ENCODE measurements at places on chromosomes 1 and 21.

- DNase-seq: no peak
Measured at GRCh38 chr1:54028306-54029251, 10.6 kb upstream of the LDLRAD1 start.

DNA sequence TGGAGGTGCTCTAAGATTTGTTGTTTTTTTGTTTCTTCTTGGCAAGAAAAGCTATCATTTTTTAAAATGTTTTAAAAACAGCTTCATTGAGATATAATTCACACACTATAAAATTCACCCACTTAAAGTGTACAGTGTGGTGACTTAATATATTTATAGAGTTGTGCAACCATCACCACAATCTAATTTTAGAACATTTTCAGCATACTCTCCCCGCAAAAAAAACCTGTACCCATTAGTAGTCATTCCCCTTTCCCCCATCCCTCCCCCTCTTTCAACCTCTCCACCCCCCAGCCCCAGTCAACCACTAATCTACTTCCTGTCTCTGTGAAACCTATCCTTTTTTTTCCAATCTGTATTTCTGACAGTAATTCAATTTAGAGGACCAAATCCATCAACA lies 30.6 kb downstream of the ZC3H11B start:
- no peak for DNase-seq

DNA sequence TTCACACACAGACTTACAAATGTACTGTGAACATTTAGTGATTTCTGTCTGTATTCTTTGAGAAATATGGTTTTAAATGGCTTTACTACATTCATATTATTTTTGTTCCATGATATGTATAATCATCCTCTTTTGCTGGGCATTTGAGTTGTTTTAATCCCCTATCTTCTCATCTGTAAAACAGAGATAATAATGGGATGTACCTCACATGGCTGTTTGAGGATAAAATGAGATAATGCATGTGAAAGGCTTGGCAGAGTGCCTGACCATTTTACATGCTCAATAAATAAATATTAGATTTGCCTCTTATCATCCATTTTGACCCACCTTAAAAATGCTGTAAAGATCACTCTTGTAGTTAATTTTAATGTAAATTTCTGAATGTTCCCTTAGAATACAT lies 197.2 kb downstream of the C1orf94 start:
- no peak for DNase-seq

DNA sequence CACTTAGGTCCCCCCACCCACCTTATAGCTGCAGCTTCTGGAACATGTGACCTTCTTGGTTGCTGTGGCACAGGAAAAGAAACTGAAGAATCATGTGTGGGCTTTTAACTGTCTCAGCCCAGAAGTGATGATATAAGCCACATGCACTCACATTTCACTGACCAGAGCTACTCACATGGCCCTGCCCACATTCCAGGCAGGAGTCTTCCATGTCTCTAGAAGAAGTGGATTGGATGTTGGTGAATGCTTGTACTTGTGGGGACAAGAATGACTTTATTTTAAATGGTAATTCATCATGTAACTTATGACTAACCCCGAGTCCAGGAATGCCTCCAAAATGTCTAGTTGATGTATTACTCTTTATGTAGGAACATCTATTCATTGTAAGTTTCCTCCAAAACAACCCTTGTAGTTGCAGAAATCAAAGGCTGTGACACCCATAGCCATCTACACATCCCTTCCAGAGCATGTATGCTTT lies 15.8 kb upstream of the CAMK1G start:
- DNase-seq: no peak

- no peak for DNase-seq
Measured at GRCh38 chr1:19844731-19845495, 29.8 kb upstream of the RNF186 start.

- no peak for DNase-seq
Measured at GRCh38 chr1:70075761-70076160, 129.6 kb downstream of the LRRC40 start.

- DNase-seq: no peak
Measured at GRCh38 chr1:2330035-2330434, 61.3 kb downstream of the MORN1 start.

DNA sequence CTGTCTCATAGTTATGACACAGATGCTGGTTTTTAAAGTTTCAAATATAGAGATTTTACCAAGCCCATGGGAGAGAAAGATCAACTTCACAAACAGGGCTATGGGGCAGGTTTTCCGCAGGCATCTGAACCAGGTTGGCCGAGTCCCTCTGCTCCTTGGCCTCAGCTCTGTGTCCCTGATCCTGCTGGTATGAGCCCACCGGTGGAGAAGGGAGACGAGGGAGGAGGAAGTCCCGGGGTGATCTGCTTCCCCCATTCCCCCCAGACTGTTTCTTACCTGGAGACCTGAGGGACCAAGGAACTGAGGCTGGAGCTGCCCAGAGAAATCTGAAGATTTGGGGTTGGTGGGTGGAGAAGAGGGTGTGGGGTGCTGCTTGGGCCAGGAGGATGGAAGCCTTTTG lies 28.9 kb upstream of the BTG2 start:
- DNase-seq: no peak

- DNase-seq: no peak
Measured at GRCh38 chr1:30123896-30124295, 599.5 kb downstream of the MATN1 start.

DNA sequence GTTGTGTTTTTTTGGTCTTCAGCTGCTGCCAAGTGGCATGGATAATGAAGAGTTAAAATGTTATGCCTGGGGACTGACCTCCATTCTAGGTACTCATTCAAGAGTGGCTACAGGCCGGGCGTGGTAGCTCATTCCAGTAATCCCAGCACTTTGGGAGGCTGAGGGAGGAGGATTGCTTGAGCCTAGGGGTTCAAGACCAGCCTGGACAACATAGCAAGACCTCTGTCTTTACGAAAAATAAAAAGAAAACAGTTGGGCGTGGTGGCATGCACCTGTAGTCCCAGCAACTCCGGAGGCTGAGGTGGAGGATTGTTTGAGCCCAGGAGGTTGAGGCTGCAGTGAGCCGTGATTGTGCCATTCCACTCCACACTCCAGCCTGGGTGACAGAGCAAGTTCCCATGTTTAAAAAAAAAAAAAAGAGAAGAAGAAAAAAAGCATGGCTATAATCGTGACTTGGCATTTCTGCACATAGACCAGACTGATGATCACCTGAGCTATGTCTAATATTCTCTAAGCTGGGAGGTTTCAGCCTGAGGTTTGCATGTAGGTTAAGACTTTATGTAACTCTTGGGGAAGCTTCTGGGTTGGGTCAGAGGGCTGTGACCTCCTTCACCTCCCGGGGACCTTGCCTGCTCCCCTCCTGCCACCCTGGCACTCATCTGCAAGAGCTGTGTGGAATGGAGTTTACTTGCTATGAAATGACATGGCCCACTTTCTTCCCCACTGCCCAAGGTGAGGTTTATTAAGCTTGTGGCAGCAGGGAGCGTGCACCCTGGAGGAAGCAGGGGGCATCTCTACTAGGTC lies 51.3 kb downstream of the DHRS3 start:
- no peak for DNase-seq

GRCh38 chr1:206582971-206583706 lies 29.1 kb downstream of the EIF2D start:
- DNase-seq: no peak

DNA sequence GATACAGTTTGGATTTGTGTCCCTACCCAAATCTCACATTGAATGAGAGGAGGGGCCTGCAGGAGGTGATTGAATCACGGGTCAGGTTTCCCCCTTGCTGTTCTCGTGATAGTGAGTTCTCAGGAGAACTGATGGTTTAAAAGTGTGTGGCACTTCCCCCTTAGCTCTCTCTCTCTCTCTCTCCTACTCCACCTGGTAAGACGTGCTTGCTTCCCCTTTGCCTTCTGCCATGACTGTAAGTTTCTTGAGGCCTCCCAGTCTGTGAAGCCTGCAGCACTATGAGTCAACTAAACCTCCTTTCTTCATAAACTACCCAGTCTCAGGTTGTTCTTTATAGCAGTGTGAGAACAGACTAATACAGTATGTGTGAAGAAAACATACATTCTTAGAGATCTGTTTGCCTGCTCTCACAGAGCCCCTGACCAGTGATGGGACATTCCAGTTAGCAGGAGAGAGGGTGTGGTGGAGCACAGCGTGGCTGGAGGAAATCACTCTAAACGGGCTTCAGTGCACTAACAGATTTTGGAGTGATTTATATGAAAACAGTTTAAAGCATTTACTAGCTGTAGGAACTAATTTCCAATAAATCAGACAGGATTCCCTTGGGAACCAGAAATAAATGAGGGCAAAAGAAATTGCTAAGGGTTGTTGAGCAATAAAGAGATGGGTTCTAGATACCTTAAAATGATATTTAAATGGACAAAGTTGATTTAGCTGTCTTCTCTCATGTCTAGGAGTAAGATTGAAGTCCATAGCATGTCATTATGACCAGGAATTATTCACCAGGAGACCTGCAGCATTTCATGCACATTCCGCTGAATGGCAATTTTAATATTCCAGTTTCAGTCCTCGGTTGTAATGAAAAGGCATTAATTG lies 411.0 kb downstream of the CAMTA1 start:
- no peak for DNase-seq

GRCh38 chr1:63984257-63984929 lies 210.6 kb downstream of the ROR1 start:
- no peak for DNase-seq

- DNase-seq: no peak
Measured at GRCh38 chr1:233719655-233720341, 105.9 kb downstream of the KCNK1 start.

GRCh38 chr1:93814795-93815340 lies 64.1 kb downstream of the DNTTIP2 start:
- no peak for DNase-seq

DNA sequence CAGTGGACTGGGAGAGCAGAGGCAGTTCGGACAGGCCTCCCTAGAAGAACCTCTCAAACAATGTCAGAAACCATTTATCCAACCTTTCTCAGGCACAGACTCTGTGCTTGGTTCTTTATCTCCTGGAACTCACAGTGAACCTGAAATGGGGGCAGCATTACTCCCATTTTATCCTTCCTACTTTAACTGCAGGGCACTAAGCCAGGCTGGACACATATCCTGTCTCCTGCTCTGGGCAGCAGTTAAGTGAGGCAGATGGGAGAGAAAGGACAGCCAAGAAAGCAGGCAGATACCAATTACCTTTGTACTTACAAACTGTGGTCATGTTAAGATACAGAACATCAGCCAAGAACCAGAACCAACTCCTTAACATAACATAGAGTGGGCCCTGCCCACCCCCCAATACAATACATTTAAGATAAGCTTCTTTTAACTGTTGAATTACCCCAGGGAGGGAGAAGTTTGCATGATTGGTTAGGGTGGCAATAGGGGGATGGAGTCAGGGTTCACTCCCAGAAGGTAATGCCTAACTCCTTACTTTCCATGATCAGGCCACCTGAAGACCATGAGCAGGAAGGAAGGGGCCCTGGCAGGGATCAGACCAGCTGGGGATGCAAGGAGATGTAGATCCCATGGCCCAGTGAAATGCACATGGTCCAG lies 10.9 kb downstream of the KDF1 start:
- no peak for DNase-seq

DNA sequence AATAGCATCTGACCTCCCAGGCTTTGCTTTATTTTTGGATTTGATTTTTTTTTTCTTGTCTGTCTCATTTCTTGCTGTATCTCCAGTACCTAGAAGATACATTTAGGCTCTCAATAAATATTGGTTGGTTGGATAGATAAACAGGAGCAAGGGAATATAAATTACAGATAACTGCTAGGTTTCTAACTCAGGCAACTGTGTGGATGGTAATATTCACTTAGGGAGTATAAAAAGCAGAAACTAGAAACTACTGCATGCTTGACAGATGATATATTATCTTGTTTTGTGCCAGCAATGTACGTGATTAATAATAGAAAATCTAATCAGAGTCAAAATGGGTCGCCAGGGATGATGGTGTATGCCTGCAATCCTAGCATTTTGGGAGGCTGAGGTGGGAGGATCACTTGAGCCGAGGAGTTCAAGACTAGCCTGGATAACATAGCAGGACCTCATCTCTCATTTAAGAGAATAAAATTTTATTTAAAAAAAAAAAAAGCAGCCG lies 31.0 kb upstream of the TARS2 start:
- no peak for DNase-seq

- no peak for DNase-seq
Measured at GRCh38 chr1:238789916-238790667, 596.3 kb upstream of the CHRM3 start.

DNA sequence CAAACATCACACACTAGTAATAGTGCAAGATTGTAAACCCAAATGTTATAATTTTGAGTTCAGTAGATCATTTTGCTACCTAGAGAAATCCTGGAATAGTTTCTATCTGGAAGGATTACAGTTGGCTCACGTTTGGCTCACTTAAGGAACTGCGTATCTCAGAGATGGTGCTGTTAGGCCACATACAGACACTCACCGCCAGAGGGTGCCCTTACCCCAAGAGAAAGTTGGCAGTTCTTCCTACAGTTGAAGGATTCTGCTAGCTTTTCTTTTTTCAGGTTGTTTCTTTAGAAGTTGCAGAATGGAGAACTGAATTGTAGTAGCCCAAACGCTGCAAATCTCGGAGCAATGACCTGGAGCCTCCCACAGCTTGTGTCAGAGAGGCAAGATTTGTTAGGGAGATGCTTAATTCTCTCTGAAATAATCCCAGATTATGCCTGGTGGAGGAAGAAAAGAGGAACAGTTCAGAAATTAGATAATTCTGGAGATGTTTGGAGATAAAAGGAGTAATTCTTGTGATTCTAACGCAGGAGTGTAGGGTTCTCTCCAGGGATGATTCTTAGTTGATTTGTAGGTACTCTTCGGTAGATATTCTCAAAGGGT lies 87.9 kb upstream of the PAPPA2 start:
- peak; percentile 14 for DNase-seq

GRCh38 chr1:65791801-65792668 lies 660 bp upstream of the PDE4B start:
- no peak for DNase-seq

DNA sequence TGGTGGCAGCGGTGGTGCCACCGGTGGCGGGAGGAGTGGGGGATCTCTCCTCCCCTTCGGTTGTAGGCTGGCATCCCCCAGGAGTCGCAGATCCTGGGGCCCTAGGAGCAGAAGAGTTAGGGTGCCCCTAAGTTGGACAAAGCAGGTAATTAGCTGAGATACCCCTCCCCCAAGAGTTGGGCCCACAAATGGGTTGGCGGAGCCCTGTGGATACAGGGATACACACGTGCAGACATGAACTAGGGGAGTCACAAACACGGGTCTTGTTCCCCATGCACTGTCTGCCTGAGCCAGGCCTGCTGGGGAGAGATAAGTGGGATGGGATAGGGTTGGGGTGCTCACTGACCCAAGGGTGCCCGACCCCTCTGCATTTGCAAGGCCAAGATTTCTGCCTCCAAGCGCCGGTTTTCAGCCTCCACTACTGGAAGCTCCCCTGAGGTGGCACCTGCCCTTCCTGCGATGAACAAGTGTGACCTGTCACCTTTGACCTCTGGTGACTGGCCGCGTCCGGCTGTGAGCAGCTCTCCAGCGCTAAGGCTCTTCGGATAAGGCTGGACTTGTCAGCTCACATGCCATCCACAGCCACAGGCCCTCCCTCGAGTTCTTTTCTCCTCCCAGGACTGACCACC lies 1.8 kb downstream of the CCDC17 start:
- no peak for DNase-seq

GRCh38 chr1:21955501-21956281 lies 18.6 kb upstream of the HSPG2 start:
- DNase-seq: no peak
